Adrenal gland (tissue), 19 donors: ENCODE measurements at places on chromosomes 2 and 18. TPM values are rescaled to one million over a fixed set of nuclear protein-coding genes. Genes with fewer than 3 reads are reported as not detected.

DNA sequence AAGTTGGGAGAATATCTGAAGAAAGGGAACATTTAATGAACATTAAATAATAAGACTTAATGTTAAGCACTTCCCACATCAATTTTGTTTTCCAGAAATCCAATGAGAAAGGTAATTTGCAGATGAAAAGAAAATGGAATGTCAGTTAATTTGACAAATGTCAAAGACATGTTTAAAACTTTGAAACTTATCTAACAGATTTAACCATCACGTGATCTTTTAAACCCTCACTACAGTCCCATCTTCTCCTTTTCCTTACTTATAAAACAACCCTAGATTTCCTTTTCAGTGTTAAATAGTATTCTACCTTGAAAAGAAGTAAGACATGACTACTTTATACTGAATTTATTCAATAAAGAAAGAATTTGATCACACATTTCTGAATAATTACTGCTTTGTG lies 288.5 kb downstream of the NRXN1 start:
- H3K4me3 ChIP-seq = no peak overlapping the region
- H3K36me3 ChIP-seq = no peaks in the 10 kb centered on the region
- H3K4me1 ChIP-seq = no peaks in the 10 kb centered on the region
- no peak overlapping the region for H3K27ac ChIP-seq

CFAP221 gene
- total RNA-seq = 4.1 TPM

GRCh38 chr2:232485348-232485756 lies 2.3 kb downstream of the ECEL1 start:
- no peak for DNase-seq
- H3K27ac ChIP-seq = no peak overlapping the region
- peaks cover 48% of the 10 kb centered on the region for H3K27me3 ChIP-seq
- no peaks in the 10 kb centered on the region for H3K36me3 ChIP-seq
- no peak overlapping the region for H3K4me3 ChIP-seq

DNA sequence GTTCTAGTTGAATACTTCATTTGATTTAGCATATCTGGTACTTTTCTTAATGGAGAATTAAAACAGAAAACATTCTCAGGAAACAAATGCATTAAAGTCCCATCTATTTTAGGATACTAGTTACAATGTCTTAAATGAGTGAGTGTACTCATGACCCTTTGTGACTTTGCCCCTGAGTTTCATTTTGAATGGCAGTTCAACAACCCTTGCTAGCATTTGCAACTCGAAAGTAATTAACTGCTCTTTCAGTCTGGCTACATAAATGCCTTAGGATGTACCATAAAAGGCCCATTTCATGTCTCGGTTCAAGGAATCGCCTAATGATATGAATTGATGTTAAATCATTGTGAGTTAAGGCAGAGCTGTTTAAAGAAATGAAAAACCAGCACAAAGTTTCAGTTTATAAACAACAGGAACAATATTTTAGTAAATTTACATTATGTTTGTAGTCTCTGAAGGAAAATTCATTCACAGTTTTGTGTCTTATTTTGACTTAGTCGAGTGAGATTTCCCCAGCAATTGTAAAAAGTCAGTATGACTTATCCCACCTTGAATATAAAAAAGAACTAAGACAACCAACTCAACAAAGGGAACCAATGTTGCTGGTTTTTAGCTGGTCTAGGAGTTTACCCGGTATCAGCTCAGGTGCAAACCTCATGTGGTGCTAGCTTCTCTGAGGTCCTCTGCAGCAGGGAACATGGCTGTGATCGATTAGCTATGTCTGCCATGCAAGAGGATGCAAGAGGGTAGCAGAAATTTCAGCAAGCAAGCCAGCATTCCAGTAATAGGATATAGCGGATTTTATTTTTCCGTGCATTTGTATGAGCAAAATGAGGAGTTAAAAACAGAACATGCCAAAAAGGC lies 386.2 kb downstream of the PTPRM start:
- no peak overlapping the region for H3K27ac ChIP-seq
- no peak overlapping the region for H3K4me3 ChIP-seq
- H3K4me1 ChIP-seq = no peaks in the 10 kb centered on the region
- H3K36me3 ChIP-seq = no peaks in the 10 kb centered on the region
- DNase-seq = no peak

GRCh38 chr2:159475793-159476192 lies 140.6 kb downstream of the BAZ2B start:
- no peak overlapping the region for H3K4me3 ChIP-seq
- H3K4me1 ChIP-seq = no peaks in the 10 kb centered on the region
- no peak for DNase-seq
- no peak overlapping the region for H3K27ac ChIP-seq
- peaks cover 21% of the 10 kb centered on the region for H3K36me3 ChIP-seq

AMER3 gene
- 0.41 TPM for total RNA-seq

HOXD4 gene
- 1.9 TPM for total RNA-seq

SKOR2 gene
- total RNA-seq = not detected

DNA sequence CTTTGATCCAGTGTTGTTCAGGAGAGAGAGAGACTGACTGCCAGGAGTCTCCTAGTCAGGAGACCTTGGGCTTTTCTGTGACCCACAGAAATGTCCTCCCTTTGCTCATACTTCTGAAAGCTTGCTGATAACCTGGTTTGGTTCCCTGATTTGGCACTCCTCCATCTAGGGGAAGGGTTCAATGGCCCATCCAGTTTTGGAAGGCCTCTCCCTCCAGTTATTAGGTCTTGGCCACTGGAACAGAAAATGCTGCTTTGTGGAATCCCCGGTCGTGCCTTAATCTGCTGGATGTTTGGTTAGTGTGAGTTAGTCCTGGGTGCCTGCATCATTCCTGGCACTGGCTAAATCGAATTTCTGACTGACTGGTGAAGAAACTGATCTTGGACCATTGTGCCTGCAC lies 35.7 kb downstream of the KDM3A start:
- DNase-seq = peak; percentile 30
- no peak overlapping the region for H3K4me3 ChIP-seq
- H3K36me3 ChIP-seq = no peaks in the 10 kb centered on the region
- H3K4me1 ChIP-seq = peaks cover 23% of the 10 kb centered on the region
- no peaks in the 10 kb centered on the region for H3K27me3 ChIP-seq

DNA sequence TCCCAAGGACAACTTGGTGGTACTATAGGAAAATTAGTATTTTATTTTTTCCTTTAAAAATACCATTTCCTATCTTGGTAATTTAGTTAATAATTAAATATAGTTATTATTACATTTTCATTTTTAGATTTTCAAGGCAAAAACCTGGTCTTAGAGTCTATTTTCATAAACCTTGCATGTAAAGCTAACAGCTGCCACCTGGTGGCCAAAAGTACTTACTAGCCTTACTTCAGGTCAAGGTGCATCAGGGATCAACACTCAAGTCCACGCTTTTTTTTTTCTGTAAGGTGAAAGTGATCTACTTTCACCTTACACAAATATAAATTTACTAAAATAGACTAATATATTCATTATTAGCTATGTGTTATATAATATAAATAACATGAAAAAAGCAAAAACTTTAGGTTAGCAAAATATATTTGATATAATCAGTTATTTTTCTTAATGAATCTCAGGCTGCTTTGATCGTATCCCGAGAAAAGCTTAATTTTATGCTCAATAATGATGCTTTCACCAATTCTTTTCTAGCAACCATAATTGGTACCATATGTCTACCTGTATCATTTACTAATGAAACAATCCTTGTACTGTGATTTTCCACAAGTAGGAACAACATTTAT lies 62.5 kb downstream of the RELCH start:
- H3K4me3 ChIP-seq = no peak overlapping the region
- H3K4me1 ChIP-seq = no peaks in the 10 kb centered on the region
- no peaks in the 10 kb centered on the region for H3K36me3 ChIP-seq
- H3K27ac ChIP-seq = no peak overlapping the region

GRCh38 chr2:1262609-1263008 lies 150.7 kb upstream of the TPO start:
- DNase-seq = no peak
- no peak overlapping the region for H3K27ac ChIP-seq
- H3K4me1 ChIP-seq = no peaks in the 10 kb centered on the region
- H3K4me3 ChIP-seq = no peak overlapping the region
- no peaks in the 10 kb centered on the region for H3K36me3 ChIP-seq

- no peak overlapping the region for H3K27ac ChIP-seq
- no peak overlapping the region for H3K4me3 ChIP-seq
- no peaks in the 10 kb centered on the region for H3K27me3 ChIP-seq
- H3K36me3 ChIP-seq = no peaks in the 10 kb centered on the region
These were observed 185.5 kb downstream of the NOL4 start for GRCh38 chr18:34039201-34039600.

GRCh38 chr2:134462791-134463698 lies 209.2 kb downstream of the MGAT5 start:
- H3K27ac ChIP-seq = no peak overlapping the region
- no peaks in the 10 kb centered on the region for H3K36me3 ChIP-seq

GRCh38 chr2:172047566-172048507 lies 37.5 kb upstream of the DLX1 start:
- no peaks in the 10 kb centered on the region for H3K4me1 ChIP-seq
- H3K4me3 ChIP-seq = no peak overlapping the region
- no peaks in the 10 kb centered on the region for H3K27me3 ChIP-seq
- H3K27ac ChIP-seq = no peak overlapping the region
- DNase-seq = no peak

ABCG5 gene
- total RNA-seq = 0.56 TPM

DSC2 gene
- total RNA-seq = 5.2 TPM

FAM210A gene
- total RNA-seq = 11.9 TPM

DNA sequence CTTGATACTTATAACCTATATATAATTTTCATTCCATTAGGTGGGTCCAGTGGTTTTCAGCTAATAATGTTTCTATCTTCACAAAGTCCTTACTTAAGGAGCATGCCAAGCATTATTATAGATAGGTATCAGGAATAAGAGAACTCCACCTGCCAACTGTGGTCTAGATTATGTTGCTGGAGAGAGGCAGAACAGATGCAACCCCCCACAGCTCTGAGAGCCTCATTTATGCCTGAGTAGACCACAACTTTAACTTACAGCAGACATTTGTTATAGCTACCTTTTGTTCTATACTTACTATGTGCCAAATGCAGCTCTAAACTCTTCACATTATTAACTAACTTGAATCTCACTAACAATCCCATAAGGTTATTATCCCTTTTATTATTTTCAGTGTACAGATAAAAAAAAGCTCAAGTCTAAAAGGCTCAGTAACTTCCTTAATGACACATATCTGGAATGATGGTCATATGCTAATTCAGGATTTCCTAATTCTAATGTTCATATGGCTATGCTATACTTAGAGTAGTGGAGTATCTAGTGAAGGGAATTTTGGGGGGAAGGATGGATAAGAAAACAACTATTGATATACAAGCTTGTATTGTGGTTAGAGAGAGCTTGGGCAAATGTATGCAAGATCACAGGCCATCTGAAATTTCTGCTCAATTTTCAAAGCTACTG lies 119.1 kb upstream of the RND3 start:
- no peaks in the 10 kb centered on the region for H3K27me3 ChIP-seq
- no peaks in the 10 kb centered on the region for H3K36me3 ChIP-seq
- no peak overlapping the region for H3K27ac ChIP-seq
- H3K4me3 ChIP-seq = no peak overlapping the region

DNA sequence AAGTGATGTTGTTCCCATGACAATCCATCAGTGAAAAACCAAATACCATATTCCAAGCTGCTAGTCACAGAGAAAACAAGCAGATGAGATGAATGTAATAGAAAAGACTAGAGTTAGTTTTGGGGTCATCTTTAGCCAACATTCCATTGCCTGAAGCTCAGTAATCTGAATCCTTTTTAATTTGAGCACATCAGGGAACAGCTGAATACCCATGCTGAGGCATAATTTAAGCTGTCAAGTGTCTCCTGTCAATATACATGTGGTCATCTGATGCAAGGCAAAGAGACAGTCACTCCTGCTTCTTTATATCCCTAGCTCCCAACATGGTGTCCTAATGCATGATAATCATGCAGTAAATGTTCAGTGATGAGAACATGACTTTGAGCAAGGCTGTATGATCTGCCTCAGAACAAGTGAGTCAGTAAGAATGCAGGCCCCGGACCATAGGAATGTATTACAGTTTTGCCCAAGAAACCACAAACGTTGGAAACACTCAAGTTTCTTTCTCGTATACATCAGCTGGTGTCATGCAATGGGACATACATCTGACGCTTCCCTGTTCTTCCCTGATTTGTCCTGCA lies 48.0 kb downstream of the CDK15 start:
- no peak overlapping the region for H3K4me3 ChIP-seq
- no peak for DNase-seq
- no peaks in the 10 kb centered on the region for H3K4me1 ChIP-seq
- H3K27ac ChIP-seq = no peak overlapping the region
- H3K27me3 ChIP-seq = no peaks in the 10 kb centered on the region

SCN1A gene
- 0.27 TPM for total RNA-seq
